ENCODE measurements at places on chromosomes 1 and 21.

DNA sequence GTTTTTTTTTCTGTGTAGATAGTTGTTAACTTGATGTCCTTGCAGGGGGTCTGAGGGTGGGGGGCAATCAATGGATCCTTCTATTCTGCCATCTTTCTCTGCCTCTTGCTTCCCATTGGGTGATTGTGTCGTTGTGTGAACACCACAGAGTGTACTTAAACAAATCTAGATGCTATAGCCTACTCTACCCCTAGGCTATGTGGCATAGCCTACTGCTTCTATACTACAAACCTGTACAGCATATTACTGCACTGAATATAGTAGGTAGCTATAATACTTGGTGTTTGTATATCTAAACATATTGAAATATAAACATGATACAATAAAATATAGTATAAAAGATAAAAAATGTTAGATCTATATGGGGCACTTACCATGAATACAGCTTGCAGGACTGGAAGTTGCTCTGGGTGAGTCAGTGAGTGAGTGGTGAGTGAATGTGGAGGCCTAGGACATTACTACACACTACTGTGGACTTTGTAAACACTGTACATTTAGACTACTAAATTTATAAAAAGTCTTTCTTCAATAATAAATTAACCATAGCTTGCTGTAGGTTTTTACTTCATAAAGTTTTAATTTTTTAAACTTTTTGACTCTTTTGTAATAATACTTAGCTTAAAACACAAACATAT lies 105.4 kb downstream of the CENPF start:
- no peak for DNase-seq

GRCh38 chr1:232226197-232226712 lies 403.7 kb downstream of the SIPA1L2 start:
- no peak for DNase-seq

DNA sequence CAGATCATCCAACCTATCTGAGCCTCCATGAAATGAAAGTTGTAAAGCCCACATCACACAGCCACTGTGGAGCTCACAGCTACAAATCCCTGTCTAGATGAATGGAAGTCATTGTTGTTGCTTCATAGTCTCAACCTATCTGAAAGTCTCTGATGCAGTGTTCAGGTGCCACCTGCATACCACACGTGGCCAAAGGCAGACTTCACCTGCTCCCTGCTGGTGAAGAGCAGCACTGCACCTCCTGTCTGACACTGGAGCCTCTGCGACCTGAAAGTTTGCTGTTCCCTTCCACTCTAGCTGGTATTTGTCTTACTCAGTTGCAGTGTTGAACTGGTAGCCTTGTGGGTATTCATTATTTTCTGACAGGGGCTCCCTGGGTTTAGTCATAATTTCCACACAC lies 18.4 kb downstream of the LORICRIN start:
- DNase-seq = peak; percentile 19

- DNase-seq = no peak
Measured at GRCh38 chr1:170402476-170403311, 129.3 kb upstream of the GORAB start.

Data from suppressor macrophage (primary cell).